Left colon (tissue), 2 donors: ENCODE measurements at places on chromosomes 2 and 18. TPM values are rescaled to one million over a fixed set of nuclear protein-coding genes. Genes with fewer than 3 reads are reported as not detected.

The HOXD12 gene
- total RNA-seq: not detected

The GREB1L gene
- not detected for total RNA-seq

DNA sequence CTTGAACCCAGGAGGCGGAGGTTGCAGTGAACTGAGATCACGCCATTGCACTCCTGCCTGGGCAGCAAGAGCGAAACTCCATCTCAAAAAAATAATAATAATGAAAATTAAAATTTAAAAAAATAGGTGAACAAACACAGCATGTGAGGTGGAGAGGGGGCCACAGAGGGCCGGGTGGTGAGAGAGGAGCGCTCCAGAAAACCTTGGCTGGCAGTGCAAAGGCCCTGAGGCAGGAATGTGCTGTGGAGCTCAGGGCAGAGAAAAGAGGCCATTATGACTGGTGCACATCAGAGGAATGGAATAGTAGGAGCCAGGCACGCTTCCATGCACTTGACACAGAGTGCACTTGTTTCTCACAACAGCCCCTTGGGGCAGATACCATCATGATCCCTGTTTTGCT lies 21.6 kb upstream of the SCLY start:
- DNase-seq: no peak

- DNase-seq: no peak
Measured at GRCh38 chr2:197497326-197497725, 2.3 kb downstream of the HSPD1 start.

- no peak for DNase-seq
Measured at GRCh38 chr18:75915941-75916623, 488.6 kb upstream of the SMIM21 start.

The FAM117B gene
- total RNA-seq: 17.7 TPM

The IL36G gene
- 0.31 TPM for total RNA-seq

The PROM2 gene
- 39.9 TPM for total RNA-seq

- peak; percentile 13 for DNase-seq
Measured at GRCh38 chr2:12819103-12819475, 102.4 kb downstream of the TRIB2 start.

DNA sequence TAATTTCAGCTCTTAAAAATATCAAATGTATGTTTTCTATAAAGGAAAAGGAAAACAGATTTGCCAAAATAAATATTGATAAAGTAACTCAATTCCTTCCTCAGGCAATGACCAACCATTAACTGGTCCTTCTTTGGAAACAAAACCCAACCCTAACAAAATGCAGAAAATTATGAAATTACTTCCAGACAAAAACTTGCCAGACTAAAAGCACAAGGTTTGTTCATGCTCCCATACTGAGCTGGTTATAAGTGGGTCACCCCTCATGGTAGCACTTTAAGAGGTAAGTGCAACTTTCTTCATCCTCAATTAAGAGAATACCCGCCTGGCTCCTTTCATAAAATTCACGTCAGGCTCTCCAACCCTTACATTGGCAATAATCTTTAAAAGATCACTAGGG lies 31.1 kb upstream of the TTC32 start:
- DNase-seq: no peak

GRCh38 chr2:235041221-235041917 lies 89.6 kb downstream of the SH3BP4 start:
- DNase-seq: no peak

GRCh38 chr18:40867459-40867858 lies 1087.6 kb upstream of the PIK3C3 start:
- DNase-seq: no peak

- DNase-seq: no peak
Measured at GRCh38 chr2:195909926-195910325, 158.7 kb downstream of the DNAH7 start.

DNA sequence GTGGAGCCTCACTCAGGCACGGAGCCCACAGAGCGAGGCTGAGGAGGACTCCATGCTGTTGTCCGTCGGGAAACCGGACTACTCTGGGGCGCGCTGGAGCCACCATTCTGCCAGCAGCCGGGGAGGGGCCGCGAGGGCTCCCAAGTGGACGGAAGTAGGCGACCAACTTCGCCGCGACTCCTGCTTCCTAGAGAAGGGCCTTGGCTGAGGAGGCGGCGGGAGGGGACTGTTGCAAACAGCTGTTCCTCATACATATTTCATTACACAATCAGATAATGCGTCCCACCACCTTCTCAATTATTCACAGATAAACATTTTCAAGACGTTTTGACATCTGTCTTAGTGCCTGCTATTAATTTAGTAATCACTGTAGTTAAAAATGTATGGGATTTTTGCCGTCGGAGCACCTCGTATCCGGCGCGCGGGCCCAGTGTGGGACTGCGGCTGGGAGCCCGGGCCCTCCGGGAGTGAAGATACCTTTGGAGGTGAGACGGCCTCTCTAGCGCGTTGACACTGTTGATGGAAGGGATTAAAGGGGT lies 11.7 kb upstream of the SIX3 start:
- no peak for DNase-seq

DNA sequence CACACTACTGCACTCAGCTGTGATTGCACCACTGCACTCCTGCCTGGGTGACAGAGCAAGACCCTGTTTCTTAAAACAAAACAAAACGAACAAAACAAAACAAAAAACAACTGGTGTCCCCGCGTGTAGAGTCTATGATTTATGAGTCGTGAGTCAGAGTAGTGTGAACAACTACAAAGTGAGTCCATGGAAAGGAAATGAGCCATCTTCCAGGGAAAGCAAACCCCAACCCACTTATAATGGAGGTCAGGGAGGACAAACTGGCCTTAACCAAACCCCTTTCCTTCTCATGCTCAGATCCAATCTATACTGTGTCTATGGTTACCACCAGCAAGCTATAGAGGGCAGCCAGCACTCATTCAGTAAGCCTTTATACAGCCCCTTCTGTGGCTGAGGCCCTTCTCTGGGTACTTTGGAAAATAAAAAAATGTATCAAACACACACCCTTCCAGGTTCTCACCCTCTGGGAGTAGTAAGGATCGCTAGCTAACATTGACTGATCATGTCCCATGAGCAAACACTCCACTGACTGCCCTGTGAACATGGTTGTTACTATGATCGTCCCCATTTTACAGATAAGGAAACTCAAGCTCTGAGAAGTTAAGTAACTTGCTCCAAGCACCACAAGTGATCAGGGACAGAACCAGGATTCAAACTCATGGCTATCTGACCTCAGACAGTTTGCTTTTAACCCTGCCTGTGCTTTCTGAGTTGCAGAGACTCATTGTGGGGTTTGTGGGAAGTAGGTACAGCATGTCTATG lies 24.7 kb upstream of the COLEC12 start:
- no peak for DNase-seq
